GM23248 (cell line): ENCODE measurements at places on chromosomes 1 and 21. TPM values are rescaled to one million over a fixed set of nuclear protein-coding genes. Genes with fewer than 3 reads are reported as not detected.

The WNT4 gene
- total RNA-seq = 0.13 and 0.32 TPM in 2 replicates

The KLHDC8A gene
- total RNA-seq = not detected in 2 replicates

The HEYL gene
- not detected in 2 replicates for total RNA-seq

The LORICRIN gene
- not detected in 2 replicates for total RNA-seq

The LEPROT gene
- 66.9 and 67.9 TPM in 2 replicates for total RNA-seq

The KRTAP19-1 gene
- not detected in 2 replicates for total RNA-seq

The IFI6 gene
- 31.9 and 32.1 TPM in 2 replicates for total RNA-seq

The FUCA1 gene
- total RNA-seq = 11.5 and 15.4 TPM in 2 replicates

The SMPDL3B gene
- not detected in 2 replicates for total RNA-seq

The CITED4 gene
- not detected in 2 replicates for total RNA-seq
